ENCODE measurements at places on chromosomes 2 and 18.
A peak's percentile ranks its signal among the peaks of the same experiment; 100 is the strongest.

DNA sequence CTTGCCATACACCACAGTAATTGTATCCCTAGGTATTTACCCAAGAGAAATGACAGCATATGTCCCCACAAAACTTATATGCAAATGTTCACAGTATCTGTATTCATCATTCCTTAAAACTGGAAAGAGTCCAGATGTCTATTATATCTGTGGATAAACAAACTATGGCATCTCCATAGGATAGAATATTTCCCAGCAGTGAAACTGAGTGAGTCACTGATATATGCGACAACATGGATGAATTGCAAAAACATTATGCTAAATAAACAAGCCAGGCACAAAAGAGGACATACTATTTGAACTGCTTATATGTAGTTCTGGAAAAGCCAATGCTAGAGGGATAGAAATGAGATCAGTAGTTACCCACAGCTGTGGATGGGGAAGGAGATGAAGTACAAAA is 359.4 kb upstream of the DSEL start:
- no peak for DNase-seq

- no peak for DNase-seq
Observed at GRCh38 chr2:54945391-54946219, 104.6 kb downstream of the RTN4 start.

- no peak for DNase-seq
Observed at GRCh38 chr2:48885841-48886240, 130.3 kb upstream of the LHCGR start.

GRCh38 chr2:236985761-236986339 is 99.8 kb upstream of the COPS8 start:
- no peak for DNase-seq

DNA sequence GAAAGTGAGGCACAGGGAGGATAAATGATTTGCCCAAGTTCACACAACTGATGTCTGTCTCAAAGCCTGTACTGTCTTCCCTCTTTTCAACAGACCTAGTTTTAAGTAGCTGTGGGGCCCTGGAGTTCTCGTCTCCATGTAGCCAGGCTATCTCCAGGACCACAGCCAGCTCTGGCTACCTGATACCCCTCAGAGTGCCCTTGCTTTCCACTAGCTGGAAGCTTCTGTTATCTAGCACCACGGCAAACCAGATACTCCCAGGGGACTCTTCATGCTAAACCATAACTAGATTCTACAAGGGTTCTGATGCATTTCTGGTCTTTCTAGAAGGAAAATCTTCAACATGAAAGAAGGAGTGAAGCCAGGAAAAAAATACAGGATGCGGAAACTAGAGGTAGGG is 137.3 kb downstream of the GALNT14 start:
- no peak for DNase-seq

DNA sequence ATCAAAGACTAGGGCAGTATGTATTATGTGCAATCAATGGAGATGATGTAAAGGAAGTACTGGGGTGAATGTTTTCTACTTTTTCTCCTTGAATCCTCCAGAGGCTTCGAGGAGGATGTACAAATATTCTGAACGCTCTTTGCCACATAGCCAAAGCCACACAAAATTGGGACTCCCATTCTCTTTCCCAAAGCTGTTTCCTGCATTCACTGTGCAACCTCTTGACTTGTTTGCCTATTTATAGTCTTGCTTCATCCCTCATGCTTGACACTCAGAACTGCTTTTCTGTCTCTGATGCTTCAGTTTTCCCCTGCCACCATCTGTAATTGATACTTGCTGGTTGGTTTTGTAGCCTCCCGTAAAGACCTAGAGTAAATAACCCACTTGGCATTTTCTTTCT is 208.2 kb upstream of the RBMS1 start:
- no peak for DNase-seq

DNA sequence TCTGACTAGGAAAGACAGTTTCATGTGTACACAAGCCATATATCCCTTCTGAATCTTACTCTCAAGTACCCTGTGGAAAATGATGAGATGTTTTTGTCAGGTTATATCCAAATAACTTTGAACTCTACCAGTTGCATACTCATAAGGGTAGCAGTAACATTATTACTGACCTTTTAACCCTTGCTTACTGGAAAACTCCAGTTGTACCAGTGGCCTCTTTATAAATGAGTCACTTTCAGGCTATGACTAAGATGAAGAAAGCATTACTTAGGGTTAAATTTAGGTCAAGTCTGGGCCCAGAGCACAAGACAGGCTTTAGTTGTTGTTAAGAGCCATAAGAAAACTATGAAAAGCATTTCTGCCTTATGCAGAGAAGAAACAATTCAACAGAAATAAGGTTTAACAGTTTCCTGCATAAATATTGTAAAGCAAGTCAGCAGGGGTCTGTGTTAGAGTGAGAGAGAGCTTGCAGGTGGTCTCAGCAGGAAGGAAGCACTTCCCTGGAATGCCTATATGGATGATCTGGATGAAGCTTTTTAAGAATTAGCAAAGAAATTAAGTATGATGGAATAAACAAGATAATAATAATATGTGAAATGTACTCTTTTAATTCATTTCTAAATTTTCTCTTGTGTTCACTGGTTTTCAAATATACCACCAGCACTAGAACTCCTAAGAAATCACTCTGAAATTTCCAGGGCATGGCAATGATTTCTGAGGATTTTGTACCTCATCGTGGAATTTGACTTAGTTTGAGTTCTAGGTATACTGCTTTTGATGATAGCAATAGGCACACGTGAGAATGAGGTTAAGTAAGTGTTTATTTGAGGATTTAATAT is 126.6 kb downstream of the UBE2E3 start:
- no peak for DNase-seq

DNA sequence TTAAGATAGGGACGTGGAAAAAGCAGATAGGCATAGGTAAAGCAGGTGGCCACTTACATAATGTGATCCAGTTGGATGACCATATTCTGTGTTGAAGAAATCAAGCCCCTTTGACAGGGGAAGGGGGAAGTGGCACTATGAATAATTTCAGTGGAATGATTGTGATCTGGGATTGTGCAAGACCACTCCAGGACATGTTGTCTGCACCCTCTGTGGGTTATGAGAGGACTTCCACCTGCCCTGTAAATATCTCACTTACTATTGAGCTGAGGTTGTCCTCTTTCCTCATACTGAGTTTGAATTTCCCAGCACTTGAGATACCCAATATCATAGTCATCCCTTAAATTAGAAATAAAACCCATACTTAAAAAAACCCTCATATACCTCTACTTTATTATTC is 220.7 kb downstream of the IRS1 start:
- DNase-seq: no peak

GRCh38 chr18:50151926-50152325 is 43.0 kb downstream of the MYO5B start:
- DNase-seq: no peak

DNA sequence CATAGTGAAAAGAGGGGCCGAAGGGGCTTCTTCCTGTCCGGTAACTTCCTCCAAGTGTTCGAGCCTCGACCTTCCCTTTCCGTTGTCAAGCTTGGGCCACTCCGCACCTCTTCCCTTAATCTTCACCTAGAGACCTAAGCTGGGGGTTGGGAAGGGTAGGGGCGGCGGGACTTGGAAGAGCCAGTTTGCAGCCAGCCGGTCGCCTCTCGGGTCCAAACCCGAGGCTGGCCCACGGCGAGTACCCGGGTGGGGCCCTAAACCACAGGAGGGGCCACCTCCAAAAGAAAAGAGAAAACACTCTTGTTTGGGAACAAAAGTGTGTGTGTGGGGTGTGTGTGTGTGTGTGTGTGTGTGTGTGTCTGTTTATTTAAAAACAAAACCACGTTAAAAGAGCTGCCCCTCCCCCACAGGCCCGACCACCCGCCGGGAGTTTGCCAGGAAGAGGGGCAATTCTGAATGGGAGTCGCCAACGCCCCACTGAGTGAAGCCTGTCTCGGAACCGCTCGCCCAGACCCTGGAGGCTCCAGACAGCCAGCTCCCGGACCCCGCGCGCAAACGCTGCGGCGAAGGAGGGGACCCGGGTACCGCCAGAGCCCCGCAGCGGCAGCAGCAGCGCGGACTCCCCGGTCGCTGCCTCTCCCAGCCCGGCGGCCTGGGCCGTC is 488 bp upstream of the RHOB start:
- peak; percentile 49 for DNase-seq

GRCh38 chr2:9769171-9770005 is 73.9 kb upstream of the TAF1B start:
- DNase-seq: no peak

DNA sequence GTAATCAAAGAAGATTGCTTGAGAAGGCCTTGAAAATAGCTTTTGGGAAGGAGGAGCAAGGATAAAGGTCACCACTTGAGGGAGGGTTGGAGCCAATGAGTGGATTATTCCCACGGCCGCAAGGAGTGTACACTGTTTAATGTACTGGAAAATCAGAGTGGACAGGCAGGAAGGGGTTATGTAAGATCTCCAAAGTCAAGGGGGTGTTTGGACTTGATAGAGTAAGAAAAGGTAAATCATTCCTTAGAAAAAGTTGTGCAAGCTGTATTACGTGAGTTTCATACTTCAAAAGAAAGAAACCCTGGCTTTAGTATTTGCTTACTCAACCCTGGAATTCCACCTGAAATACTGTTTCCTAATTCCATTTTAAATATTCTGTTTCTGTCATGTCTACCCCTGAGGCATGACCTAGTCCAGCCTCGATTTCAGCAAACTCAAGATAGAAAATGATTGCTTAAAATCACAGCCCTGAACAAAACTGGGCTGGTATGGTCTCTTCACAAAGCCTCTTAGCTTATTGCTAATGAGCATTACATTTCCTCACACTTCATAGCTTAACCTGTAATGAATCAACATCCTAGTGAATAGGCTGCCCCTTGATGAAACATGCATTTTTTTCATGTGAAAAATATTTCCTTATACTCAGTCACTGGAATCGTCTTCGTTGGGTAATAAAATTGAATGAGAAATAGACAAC is 1.1 kb downstream of the MREG start:
- no peak for DNase-seq

GRCh38 chr2:130830538-130830937 is 6.2 kb upstream of the ARHGEF4 start:
- DNase-seq: no peak
